ENCODE measurements at places on chromosomes 4 and X.

DNA sequence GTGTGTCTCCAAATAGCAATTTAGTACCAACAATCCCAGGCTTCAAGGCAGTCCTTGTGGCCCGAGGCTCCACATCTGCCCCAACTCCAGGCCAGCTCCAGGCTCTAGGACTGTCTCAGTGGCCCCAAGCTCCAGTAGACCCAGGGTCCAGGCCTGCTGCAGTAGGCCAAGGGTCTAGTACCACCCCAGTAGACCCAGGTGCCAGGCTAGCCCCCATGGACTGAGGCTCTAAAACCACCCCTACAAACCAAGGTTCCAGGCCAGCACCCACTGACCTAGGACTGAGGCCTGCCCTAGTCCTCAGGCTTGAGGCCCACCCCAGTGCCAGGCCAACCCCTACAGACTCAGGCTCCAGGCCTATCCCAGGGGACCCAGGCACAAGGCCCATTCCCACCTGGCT, 191.6 kb downstream of the DLG3 start:
- no peak for DNase-seq

DNA sequence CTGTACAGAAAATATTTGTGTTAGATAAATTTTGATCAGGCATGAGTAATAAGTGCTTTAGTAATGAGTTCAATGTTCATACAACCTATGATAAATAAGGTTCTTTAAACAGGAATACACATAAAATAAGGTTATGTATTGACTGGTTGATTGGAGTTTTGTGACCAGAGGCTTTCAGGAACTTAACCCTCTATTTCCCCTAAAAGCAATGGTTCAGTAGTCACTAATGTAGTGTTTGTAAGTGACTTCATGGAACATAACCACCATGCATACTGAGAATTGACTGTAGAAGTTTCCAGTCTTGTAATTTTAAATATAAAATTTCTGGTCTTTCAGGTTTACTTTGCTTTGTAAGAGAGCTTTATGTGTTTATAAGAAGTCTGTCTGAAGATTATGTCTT, 28.1 kb downstream of the HPGD start:
- DNase-seq: no peak

- DNase-seq: no peak
These were observed 162.1 kb upstream of the EMCN start for GRCh38 chr4:100679926-100680325.

DNA sequence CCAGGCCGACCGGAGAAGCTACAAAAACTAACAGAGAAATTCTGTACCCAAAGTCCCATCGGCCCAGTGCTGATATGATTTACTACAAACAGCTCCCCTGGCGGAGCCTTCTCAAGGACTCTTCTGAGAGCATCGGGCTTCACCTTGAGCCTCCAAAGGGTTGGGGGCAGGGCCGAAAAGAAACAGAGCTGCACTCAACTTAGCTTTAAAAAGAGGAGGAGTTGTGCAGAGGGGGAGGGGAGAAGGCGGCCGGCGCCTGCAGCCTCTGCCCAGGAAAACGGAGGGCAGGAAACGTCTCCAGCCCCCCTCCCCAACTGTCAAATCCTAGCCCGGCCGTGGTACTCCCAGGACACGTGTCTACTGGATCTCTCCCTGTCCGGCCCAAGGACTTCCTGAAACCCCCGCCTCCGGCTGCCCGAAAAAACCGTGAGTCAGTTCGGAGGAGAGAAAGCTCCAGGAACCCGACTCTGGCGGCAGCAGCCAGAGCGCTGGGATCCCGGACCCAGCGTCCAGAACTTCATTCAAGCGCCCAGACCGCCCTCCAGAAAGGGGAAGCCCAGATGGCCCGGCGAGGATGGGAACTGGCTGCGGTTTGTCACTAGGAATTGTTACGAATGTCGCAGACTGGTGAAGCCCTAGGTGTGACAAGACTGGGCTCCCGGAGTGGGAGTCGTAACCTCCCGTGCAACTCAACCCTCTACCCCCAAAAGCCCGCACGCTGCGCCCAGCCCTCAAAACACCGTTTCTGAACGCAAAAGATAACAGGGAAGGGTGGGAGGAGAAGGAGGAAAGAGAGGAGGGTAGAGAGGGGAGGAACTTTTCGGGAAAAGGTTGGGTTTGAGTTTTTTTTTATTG, 973 bp downstream of the ADAMTS3 start:
- DNase-seq: no peak

DNA sequence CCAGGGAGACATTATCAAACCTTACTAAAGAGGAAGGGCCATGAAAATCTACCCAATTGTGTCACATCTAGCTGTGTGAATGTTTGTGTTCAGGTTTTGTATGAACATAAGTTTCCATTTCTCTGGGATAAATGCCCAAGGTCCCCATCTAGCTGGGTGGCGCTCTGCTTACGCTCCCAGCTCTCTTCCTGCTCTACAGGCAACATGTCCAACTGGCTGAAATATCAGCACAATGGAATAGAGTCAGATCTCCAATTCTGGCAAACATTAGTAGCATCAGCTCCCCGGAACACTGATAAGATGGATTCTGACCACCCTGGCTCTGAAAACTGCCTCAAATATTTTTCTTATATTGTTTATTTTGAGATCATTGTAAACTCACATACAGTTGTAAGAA, 74.8 kb downstream of the IRF2 start:
- no peak for DNase-seq

Measured in activated T-cell treated with anti-CD3 and anti-CD28 coated beads for 1 hour (primary cell).